Stimulated activated CD8-positive, alpha-beta memory T cell treated with anti-CD3 and anti-CD28 coated beads, Interleukin-15, amount 100 ng/mL, for 1 hour (primary cell): ENCODE measurements at places on chromosomes 5 and 9.

- DNase-seq, result no peak
Measured at GRCh38 chr5:11013793-11014192, 252.8 kb upstream of the DAP start.

- no peak for DNase-seq
Measured at GRCh38 chr5:83644301-83644700, 76.4 kb downstream of the HAPLN1 start.

DNA sequence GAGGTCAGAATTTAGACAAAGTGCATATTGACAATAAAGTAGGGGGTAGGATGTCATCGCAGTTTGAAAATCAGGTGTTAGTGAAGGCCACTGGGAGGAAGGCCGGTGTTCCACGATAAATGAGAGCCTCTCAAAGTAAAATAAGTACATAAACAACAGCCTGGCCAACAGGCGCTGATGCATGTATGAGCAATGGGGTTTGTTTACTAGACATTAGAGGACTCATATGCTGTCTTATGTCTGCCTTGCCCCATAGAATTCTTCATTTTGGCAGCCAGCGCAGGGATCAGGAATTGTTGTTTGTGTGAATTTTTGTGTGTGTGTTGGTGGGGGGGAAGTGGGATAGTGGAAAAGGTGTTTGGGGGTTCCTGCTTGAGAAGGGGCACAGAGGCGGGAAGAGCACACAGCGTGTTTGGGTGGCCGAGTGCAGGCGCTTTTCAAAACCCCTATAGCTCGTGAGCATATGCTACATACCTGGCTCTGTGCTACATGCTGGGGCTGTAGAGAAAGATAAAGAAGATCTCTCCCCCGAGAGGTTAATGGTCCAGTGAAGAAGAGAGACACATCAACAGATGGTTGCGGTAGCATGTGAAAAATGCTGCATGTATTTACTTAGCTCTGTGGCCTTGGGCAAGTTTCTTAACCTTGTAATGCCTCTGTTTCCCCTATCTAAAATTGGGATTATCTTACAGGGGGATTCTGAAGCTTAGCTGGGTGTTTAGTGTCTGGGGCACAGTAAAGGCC, 11.5 kb downstream of the SNX30 start:
- no peak for DNase-seq

- DNase-seq, result no peak
Measured at GRCh38 chr5:68780299-68780955, 313.4 kb upstream of the SLC30A5 start.

DNA sequence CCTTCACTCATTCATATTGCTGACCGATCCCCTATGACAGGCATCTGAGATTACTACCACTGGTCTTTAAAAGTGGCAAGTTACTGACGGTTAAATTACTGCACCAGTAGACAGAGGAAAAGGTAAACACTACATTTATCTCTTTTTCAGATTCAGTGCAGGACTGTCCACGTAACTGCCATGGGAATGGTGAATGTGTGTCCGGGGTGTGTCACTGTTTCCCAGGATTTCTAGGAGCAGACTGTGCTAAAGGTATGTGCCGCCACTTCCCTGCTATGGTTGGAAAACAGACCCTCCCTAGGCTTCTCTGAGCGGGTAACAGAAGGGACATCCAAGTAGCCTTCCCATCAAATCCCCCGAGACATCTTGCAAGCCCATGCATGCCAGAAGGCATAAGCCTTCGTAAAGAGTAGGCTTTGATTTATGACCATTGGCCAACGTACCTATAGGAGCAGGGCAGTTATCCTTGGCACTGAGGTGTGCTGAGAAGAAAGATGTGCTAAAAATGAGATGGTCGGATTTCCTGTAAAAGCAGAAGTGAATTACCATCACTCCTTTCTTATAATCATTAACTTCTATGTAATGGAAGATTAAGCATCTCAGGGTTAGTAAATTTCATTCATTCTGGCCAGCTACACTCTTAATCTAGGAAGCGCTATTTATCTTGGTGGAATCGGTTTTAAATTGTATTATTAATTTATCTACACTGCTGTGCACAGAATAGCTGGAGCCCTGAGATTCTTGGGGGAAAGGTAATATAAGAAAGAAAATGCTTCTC, 193.4 kb upstream of the WWC1 start:
- no peak for DNase-seq

DNA sequence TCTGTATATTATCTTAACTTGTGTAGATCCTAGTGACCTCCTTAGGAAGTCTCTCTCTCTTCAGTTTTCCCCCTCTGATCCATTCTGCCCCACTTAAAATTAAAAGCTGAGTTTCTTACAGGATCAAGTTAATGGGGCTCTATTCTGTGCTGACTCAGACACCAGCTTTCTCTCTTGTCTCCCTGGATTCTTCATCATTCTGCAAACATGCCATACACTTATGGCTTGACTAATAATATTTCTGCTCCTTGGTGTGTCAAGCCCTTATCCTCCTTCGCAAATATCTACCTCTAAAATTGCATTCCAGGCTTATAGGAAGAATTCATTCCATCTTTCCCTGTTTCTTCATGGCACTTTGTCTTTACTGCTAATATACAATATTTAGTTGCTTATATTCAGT, 18.1 kb downstream of the LRRC70 start:
- no peak for DNase-seq

- DNase-seq, result no peak
Measured at GRCh38 chr9:94654165-94654894, 15.0 kb upstream of the FBP1 start.

- DNase-seq, result no peak
Measured at GRCh38 chr9:35822926-35823325, 5.6 kb downstream of the FAM221B start.

DNA sequence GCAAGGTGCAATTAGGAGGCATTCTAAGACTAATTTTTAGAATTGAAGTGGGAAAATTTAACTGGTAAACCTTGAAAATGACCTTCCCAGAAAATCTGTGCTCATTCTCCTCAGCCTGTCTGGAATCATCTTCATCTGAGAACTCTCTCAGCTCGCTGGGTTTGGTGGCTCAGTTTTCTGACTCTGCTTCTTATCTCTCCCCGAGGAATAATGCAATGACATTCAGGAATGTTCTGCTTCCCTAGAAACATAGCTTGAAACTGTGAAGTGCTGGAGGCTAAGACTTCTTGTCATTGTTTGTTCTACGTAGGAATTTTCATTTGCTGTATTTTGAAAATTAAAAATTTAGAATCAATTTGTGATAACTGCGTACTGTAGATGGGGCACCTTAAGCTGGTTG, 86.6 kb downstream of the KCNN2 start:
- DNase-seq, result no peak

DNA sequence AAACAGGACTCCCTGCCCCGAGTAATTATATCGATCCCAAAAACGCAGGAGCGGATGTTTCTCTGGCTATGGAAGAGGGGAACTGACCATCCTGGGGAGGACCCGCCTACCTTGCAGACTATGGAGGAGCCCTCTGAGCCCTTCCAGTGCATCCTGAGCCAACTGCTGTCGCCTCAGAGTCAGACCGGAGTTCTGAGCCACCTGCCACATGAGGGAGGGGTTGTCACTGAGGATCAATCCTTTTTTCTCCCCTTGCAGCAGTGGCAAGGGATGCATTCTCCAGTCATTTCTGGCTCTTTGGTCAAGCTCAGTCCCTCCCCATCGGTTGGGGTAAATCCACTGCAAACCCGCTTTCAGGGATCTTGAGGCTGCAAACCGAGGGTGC, 709 bp downstream of the FANCG start:
- no peak for DNase-seq

- DNase-seq, result no peak
Measured at GRCh38 chr5:158976035-158976434, 123.7 kb downstream of the EBF1 start.

DNA sequence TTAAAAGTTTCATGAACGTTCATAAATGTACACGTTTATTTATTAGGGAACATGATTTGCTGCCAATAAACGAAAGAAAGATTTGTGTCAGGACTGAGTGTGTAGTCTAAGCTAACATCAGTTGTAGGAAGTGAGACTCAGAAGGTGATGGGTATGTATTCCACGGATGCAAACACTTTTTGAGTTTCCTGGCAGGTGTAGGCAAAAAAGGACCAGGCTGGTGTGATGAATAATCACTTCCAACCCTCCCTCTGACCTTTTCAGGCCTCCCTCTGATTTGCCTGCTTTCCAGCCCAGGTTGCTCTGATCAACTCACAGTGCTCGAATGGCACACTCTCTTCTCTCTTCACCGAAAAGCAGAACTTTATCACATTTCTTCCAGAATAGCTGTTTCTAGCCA, 51.8 kb downstream of the BASP1 start:
- DNase-seq, result no peak

DNA sequence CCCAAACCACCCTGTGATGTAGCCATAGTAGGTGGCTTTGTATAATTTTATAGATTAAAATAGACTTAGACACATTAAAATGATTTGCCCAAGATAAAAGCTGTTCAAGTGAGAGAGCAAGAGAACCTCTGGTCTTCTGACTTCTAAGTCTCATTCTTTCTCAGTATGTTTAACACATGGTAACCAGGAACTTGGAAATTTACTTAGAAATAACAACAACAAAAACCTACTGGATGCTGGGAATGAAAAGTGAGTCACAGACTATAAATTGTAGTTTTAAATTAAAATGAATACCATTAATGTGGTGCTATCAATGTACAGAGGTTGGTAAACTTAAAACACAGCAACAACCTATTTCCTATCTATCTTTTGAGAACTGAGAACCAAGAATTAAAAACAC, 30.4 kb downstream of the HMGCR start:
- DNase-seq, result no peak

DNA sequence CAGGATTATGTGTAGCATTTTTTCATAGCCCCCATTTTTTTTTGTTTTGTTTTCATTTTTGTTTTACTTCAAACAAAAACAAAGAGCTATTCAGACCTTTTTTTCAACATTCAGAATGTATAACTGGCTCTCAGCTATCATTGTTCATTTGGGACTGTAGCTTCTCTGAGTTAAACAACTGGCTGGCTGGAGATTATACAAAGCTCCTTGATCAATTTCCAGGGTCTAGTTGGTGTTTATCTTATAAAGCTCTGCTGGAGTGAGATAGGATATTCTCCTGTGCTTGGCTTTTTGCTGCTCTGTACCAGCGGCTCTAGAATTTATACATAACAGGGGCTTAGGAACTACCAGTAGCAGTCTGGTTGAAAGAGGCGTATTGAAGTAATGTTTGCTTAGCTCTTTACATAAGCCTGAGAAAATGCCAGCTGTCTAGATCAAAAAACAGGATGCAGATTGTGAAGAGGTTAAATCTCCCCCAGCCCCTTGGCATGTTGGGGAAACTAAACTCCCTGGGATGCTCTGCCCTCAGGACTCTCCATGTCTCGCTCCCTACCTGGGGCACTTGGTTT, 15.2 kb downstream of the GARNL3 start:
- no peak for DNase-seq

DNA sequence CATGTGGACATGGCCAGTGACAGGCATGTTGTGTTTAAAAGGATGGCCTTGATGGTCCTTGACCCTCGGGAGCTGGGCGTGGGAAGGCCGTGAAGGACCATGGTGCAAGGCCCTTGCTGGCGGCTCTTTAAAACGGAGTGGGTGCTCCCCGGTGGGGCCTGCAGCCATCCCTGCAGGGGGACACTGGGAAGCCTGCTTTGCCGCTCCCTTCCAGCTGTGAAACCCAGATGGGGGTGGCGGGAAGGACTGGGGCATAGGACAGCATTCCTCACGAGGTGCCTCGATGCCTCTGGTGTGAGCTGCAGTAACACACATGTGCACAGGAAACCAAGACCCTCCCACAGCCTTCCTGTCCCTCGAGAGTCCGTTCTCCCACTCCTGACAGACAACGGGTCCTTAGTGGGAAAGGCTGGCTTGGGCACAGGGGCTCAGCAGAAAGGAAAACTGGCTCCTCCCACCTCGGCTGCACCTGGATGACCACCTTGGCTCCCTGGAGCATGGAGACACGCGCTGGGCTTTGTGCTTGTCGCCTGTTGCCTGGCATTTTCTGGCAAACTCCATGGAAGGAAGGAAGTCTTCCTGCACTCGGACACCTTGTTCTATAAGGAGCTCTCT, 30.3 kb upstream of the IRX4 start:
- DNase-seq, result no peak

GRCh38 chr9:101718192-101718591, 20.3 kb downstream of the GRIN3A start:
- DNase-seq, result no peak

GRCh38 chr5:144566747-144567420, 396.2 kb downstream of the KCTD16 start:
- DNase-seq, result no peak

DNA sequence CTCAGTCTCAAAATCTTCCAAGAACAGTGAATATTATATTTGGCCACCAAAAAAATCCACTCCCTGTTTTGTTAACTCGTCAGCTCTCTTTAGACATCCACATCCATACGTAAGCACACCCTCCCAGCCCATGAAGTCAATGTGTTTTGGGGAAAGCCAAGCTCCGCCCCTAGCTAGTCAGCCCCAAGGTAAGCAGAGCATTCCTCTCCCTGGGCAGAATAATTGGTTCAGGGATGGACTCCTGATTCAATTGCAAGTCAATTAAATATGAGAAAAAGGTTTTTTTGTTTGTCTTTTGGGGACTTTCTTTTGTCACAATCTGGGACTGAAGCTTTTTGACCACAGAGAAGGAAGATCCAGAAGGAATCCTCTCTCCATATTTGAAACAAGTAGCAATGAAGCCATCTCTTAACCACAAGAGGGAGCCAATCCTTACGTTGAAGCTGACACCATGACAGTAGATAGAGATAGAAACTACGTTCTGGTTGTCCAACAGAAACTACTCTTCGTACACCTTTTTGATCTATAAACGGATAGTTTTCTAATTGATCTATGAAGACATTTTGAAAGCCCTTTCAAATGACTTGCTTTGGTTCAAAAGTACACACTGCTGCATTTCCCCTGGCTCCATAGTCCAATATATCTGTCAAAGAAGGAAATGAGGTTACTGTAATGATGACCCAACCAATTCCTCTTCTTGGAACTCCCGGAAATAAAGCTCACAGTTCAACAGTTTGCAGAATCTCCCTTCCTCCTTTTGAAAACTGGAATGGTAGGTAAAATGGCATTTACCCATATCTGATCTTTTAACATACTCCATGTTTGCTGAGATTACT, 166.4 kb downstream of the TLE1 start:
- DNase-seq, result no peak

DNA sequence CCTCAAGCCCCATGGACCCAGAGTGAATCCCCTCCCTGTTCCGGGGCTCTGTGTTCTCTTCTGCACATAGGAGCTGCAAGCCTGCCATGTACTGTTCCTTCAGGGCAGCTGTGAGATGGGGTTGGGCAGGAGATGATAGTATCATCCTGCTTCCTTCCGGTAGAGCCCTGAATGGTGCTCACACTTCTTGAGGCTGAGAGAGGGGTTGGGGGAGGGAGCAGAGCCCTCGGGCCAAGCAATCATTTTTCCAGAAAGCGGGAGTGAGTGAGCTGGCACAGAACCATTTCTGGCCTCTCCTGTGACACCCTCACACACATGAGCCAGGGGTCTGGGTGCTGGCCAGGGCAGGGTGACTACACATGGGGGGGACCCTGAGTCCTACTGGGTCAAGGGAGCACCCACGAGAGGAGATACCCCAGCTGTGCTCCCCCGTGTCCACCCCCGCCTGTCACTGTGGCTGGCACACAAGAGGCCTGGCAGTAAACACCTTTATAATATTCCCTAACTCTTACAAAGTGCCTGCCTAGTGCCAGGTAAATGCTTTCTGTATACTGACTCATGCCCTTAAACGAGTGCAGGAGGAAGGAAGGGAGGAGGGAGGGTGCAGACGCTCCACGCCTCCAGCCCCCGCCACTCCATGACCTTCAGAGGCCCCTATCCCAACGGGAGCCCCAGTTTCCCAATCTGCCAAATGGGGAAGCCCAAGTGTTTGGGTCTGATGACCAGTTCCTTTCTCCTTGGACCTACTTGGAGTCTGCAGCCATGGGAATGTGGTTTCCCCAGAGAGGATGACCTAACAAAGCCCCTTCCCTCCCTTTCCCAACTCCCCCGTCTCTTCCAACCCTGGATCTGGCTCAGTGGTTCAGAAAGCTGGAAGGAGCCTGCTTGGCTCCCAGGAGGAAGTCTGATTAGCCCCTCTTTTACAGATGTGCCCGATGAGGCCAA, 15.5 kb downstream of the AKNA start:
- DNase-seq, result no peak
